ENCODE measurements at places on chromosomes 16 and 17. TPM values are rescaled to one million over a fixed set of nuclear protein-coding genes. Genes with fewer than 3 reads are reported as not detected.

The CORO1A gene
- total RNA-seq: 16.7 TPM

The TMEM100 gene
- total RNA-seq: 1.6 TPM

The ZSCAN10 gene
- total RNA-seq: not detected

The ARL5C gene
- total RNA-seq: not detected

The DLG4 gene
- 7.7 TPM for total RNA-seq

The CCL16 gene
- total RNA-seq: not detected

DNA sequence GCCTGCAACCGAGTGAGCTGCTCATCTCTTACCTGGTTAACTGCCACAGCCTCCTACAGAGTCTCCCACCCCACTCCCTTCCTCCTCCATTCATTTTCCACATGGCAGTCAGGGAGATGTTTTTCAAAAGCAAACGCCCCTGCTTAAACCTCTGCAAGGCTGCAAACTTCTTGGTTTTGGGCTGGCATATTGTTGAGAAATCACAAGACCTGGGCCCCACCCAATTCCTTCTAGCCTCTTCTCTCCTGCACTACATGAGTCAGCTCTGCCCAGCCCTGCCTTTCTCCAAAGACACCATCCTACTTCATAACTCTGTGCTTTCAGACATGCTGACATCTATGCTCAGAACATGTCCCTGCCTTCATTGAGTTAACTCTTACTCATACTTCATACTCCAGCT, 136.1 kb downstream of the SPACA3 start:
- peak; percentile 31 for DNase-seq

DNA sequence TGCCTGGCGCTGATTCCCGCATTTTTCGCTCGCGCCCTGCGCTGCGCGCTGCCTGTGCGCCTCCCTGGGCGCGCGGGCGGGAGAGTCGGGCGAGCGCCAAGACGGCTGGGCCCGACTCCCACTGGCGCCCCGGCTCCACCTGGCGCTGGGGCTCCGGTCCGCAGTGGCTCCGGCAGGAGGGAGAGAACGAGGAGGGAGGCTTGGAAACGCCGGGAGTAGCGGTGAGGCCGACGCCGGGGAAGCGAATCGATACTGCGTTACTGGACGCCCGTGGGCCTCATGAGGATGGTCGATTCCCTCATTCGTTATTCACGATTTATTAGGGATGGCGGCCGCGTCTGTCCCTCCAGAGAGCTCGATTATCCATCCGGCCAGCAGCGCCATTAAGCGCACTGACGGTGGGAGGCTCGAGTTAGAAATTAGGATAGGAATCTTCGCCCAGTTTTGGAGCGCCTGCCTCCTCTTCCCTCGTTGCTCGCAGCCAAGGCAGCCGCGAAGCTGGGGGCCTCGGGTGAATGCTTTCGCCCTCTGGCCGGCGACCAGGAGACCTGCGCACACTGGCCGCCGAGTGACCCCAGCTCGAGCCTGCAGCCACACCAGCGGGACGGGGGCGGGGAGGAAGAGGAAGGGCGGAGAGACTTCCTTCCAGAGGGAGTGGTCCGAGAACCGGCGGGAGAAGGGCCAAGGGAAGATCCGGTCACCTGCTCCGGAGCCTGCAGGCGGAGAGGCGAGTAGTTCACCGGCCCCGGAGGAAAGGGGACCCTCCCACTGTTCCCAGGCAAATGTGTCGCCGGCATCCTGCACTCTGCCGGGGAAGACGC, 1.3 kb upstream of the PCGF2 start:
- DNase-seq: peak; percentile 83

GRCh38 chr17:47955497-47956461, 1.9 kb downstream of the PRR15L start:
- DNase-seq: no peak

DNA sequence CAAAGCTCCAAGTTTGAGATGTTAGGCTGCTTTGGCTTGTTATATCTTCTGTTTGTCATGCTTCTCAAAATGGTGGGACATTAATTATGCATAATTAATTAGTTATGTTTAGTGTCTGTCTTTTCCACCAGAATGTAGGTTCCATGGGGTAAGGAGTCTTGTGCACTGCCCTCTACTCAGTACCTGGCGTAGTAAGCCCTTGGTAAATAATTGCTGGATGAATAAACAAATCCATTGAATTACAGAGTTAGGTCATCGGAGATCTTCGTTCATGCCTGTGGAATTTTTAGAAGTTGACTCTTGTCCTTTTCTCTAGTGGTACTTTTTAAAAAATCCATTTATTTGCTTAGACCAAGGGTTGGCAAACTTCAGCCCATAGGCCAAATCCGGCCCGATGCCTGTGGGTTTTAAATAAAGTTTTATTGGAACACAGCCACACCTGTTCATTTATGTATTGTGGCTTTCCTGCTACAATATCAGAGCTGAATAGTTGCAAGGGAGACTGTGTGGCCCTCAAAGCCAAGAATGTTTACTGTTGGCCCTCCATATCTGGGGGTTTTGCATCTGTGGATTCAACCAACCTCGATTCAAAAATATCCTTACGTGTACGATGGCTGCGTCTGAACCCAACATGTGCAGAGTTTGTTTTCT, 524.8 kb upstream of the EEF2KMT start:
- no peak for DNase-seq

GRCh38 chr16:2089706-2090480, 42.1 kb downstream of the TSC2 start:
- no peak for DNase-seq

GRCh38 chr17:77424585-77425344, 284.0 kb downstream of the SEC14L1 start:
- DNase-seq: peak; percentile 97

GRCh38 chr17:34917381-34917780, 43.9 kb downstream of the CCT6B start:
- no peak for DNase-seq

GRCh38 chr16:19505600-19506303, 16.1 kb downstream of the GDE1 start:
- DNase-seq: no peak

DNA sequence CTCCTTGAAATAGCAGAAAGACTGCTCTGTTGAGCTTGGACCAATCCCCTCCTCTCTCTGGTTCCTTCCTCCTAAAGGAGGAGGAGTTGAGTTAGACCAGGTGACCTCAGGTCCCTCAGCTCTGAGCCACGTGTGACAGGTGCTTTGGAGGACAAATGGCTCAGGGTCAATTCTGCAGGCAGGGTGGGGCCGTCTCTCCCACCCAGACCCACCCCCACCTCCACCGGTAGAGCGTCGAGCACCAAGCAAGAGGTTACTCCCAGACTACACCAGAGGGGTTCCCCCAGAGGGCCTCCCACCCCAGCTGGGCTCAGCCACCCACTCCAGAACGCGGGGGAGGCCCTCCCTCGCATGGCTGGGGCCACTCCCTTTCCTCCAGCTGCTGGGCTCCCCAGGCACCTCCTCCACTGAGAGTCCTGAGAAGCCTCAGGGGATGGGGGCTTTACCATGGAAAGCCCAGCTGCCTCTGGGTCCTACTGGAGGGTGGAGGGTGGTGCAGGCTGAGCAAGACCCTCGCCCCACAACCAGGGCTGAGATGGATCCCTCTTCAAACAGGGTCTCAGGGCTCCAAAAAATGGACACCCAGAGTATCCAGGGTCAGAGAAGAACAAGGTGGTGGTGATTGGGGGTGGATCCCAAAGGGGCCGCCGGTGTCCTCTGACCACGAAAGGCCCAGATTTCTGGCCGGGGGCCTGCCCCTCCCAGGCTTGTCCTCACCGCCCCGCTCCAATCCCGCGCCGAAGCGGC, 7.6 kb downstream of the MYO1C start:
- peak; percentile 93 for DNase-seq

DNA sequence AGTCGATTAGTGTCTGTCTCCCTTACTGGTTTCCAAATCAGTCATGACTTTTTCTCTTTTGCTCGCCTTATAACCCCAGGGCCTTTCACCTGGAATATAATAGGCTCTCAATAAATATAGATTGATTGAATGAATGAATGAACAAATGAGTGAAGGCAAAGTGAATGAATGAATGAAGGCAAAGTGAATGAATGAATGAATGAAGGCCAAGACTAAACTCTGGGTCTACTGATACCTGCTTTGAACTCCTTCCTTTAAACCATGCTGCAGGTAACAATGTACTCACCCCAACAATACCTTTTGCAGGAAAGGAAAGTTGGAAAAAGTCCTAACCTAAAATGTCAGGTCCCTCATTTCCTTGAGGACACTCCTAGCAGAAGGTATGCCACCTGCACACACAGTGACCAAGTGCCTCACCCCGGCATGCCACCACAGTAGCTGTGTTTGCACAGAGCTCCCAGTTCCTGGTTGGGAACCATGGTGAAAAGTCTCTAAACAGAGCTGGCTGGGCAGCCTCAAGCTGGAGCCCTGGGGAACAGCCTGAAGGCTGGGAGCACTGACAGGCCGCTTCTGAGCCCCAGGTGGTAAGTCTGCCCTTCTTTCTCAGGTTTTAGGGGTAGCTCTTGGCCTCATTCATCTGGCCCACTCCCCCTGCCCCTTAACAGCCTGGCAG, 42.7 kb upstream of the ANKFN1 start:
- no peak for DNase-seq

DNA sequence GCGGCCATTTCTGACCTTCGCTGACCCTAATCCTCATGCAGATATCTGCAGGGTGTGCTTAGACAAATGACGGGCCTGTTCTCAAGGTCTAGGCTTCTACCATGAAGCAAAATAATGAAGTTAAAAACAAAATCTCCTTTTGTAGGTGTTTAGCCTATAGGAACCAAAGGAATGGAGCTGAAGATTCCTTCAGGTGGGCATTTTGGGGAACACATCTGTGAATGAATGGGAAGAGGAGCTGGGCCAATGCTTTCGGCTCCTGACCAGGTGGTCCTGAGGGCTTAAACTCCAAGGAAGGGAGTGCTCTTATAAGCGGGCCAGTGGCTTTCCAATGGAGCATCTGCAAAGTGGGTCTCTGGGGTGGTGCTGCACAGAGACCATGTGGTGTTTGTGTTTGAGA, 14.1 kb upstream of the IL34 start:
- no peak for DNase-seq

DNA sequence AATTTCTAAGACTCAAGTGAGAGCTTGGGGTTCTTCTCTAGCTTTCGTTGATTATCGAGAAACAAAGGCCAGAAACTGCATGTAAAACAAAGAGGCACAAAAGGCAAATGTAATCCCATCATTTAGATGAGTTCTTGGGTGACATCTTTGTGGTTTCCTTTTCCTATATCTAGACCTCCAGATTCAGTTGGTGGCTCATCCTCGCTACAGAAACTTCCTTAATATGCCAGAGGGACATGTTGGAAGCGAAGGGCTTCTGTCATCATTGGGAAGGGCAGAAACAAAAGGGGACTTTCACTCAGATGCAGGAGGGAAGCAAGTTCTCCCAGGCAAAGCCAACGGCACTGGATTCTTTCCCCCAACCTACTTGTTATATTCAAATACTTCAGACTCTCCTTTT, 150.6 kb upstream of the ZFHX3 start:
- DNase-seq: no peak

- no peak for DNase-seq
Measured at GRCh38 chr17:59361916-59362810, 30.7 kb downstream of the YPEL2 start.

DNA sequence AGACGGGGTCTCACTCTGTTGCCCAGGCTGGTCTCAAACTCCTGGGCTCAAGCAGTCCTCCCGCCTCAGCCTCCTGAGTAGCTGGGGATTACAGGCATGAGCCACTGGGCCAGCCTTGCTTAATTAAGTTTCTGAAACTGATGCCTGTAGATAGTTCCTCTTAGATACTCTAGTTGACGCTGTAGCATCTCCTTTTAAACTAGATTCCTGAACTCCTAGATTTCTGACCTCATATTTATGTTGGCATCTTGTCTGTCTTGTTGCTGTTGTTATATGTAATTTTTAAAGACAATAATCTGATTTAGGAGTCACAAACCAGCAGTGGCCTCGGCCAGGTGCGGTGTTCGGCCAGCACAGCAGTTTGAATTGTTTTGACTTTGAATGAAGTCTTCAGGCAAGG, 37.5 kb downstream of the DHRS7B start:
- DNase-seq: no peak

GRCh38 chr16:68131813-68132706, 46.9 kb downstream of the NFATC3 start:
- no peak for DNase-seq

DNA sequence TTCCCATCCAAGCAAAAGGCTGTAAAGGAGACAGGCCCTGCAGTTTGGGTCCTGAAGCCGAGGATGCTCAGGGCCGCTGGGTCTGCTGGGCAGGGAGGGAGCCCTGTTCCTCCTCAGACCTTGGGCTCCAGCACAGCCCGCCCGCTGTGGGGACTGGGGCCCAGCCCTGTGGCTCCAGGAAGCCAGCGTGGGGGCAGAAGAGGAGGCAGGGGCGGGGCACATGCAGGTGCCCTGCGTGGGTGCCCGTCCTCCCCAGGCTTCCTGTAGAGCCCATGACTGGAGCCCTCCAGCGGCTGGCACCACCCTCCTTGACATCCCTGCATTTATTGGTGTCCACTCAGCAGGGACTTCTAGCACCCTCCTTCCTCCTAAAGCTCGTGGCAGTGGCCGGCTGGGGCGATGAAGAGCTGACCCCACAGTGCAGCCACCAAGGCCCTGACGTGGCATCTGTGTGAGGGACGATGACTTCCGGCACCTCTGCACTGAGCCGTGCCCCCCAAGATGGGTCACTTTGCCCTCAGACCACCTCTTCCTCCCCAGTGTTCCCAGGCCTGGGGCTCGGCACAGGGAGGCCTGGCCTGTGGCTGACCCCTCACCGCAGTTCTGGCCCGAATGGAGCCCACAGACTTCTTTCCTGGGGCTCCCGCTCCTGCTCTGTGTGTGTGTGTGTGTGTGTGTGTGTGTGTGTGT, 9.9 kb downstream of the PRSS27 start:
- DNase-seq: no peak

DNA sequence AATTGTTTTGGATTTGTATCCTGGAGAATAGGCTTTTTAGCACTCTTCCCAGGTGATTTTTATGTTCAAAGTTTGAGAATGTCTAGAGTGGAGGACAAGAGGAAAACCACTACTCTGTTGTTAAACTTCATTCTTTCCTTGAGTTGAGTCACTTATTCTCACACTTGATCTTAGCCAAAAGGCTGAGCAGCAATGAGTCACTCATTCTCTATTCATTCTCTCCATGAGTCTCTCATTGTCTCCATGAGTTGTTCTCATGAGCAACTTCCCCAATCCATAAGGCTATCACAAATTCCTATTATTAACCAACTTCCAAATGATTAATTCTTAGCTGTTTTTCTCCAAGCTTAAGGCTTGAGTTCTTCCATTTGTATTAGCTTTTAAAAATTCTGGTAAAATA, 1393.3 kb downstream of the CDH8 start:
- no peak for DNase-seq

DNA sequence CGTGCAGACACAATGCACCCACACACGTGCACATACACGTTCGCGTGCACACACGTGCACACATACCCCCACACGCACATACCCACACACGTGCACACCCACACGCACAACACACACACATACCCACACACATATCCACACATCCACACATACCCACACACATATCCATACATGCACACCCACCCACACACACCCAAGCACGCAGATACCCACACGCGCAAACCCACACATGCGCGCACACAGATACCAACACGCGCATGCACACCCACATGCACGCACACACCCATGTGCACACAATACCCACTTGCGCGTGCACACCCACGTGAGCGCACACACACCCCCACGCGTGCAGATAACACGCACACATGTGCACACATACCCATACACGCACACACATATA, 26.8 kb upstream of the PVALEF start:
- DNase-seq: no peak

GRCh38 chr16:27402964-27403600, 1.1 kb downstream of the IL21R start:
- DNase-seq: peak; percentile 77

- no peak for DNase-seq
Measured at GRCh38 chr16:78435260-78435659, 335.8 kb downstream of the WWOX start.

Data from lower leg skin (tissue), 4 donors.